GM03348 (cell line): ENCODE measurements at places on chromosomes 2 and 18.

- no peak for DNase-seq
These were observed 138.2 kb upstream of the OSR1 start for GRCh38 chr2:19496646-19497045.

DNA sequence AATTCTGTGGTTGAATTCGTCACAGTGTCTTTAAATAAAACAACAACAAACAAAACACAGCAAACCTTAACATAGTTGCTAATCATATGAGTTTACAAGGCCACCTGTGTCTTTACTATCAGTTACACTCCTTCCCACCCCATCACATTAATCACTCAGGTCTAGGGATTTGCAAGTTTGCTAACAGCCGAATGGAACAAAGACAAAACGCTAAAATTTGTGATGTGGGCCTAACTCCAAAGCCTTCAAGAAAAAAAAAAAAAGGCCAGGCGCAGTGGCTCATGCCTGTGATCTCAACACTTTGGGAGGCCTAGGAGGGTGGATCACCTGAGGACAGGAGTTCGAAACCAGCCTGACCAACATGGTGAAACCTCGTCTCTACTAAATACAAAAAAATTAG lies 566 bp upstream of the POLI start:
- no peak for DNase-seq

DNA sequence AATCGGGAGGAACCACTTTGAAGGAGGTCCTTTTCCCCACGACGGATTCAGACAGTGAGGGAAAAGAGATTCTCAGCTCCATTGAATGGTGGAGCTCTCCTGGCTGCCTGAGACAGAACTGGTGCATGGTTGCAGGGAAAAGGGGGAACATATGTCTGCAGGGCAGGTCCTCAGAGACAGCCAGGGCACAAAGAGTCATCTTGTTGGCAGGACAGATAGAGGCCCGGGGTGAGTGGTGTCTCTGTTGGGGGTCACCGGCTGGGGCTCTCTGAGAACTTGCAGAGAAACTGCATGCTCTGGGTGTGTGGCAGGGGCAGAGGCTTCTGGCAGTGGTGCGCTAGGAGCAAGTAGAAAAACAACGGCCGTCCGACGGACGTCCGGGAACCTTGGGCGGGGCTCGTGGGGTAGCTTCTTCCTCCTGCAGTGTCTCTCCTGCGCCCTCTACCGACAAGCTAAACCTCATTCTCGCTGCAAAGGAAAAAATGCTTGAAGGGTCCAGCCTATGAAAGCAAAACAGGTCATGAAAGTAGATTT lies 94.3 kb downstream of the CDCA7 start:
- peak; percentile 86 for DNase-seq

DNA sequence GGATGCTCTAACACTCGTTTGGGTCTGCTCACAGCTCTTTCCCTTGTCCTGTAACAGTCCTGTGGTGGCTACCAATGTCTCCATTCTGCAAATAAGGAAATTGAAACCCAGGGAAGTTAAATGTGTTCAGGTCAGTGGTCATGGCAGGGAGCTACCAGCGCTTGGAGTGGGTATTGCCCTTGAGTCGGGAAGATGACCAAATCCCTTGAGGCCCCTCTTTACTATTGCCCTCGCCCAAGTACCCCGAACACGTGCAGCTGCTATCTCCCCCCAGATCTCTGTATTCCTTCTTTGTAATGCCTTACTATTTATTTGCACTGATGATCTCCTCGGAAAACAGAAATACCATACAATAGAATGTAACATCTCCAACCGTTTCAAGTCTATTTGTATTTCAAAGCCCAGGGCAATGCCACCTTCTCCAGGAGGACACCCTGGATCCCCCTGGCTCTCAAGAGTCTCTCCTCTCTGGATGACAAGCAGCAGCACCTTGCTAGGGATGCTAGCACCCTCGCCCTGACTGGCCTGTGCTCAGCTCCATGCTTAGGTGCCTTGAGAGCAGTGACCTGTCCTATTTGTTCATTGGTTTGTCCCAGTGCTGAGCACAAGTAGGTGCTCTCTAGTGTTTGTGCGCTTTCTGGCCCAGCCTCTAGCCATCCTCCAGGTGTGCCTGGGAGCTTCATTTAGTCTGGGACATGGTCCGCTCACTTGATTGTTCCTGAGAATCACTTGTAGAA lies 15.1 kb downstream of the DYSF start:
- no peak for DNase-seq

GRCh38 chr18:47168509-47168908 lies 7.7 kb downstream of the IER3IP1 start:
- DNase-seq = no peak

GRCh38 chr2:119371111-119371510 lies 4.3 kb downstream of the DBI start:
- no peak for DNase-seq

GRCh38 chr2:154978710-154979109 lies 280.2 kb downstream of the KCNJ3 start:
- no peak for DNase-seq

GRCh38 chr2:196990788-196991461 lies 64.4 kb upstream of the PGAP1 start:
- no peak for DNase-seq

GRCh38 chr2:31083234-31083993 lies 54.8 kb downstream of the GALNT14 start:
- no peak for DNase-seq

DNA sequence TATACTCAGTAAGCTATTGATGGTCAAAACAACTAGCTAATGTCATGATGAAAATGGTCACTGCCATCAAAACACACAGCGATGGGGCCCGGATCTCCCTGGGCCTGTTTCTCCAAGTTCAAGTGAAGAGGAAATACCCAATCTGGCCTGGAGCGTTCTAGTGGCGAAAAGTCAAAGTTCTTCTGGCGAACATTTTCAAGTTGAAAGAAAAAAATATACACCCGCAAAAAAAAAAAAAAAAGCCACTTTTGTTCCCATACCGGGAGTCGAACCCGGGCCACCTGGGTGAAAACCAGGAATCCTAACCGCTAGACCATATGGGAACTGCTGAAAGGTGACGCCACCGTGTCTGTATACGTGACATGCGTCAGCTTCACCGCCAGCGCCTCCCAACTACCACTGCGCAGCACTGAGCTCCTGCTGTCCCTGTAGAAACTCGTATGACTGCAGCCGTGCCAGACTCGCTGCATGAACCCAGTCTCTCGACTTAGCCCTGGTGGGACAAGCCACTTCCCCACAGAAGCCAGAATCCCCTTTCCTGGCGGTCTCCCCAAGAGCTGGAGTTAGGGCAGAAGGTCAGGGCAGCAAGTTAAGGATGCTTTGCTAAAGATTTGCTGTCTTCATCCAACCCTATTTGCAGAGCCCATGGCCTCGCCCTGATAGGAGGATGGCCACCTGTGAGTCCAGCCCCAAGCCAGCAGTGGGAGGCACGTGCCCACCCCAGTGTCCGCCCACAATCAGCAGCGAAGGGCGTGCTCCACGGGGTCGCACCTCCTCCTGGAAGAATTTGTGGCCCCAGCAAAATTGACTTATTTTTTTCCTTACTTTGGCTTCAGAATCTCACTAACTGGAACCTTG lies 5.6 kb upstream of the IMP4 start:
- peak; percentile 81 for DNase-seq

DNA sequence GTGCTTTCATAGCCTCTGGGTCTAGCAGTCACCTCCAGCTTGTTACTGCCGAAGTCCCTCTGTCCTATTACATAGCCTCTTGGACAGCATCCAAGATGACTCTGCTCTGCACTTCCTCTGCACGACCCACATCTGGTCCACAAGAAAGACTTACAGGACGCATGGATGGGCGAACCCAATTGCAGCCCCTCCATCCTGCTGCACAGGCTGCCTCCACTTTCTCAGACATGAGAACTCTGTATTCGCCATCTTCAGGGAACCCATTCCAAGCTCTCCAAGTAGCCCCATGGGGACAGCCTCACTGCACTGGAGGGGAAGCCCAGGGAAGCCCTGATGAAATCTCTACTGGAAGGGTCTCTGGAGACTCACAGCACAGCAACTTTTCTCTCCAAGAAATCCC lies 172.1 kb downstream of the GFPT1 start:
- no peak for DNase-seq

DNA sequence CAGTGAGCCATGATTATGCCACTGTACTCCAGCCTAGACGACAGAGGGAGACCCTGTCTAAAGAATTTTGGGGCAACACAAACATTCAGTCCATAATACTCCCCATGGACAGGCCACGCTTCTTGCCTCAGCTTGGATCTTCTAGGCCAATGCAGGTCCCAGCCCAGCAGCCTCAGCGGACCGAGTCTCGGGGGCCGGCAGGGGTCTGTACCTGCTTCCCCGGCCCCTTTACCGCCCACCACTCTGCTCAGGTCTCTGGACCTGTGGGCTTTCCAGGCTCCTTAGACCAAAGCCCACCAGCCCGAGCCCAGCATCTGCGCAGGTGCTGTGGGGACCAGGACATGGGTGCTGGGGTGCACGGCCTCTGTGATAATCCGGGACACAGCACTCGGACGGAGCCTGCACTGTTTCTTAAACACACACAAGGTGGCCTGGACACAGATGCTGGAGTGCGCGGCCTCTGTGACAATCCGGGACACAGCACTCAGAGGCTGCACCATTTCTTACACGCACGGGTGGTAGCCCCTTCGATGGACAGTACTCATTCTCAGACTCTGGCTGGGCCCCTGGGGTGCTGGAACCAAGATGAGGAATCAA lies 62.1 kb upstream of the GPC1 start:
- DNase-seq = no peak

DNA sequence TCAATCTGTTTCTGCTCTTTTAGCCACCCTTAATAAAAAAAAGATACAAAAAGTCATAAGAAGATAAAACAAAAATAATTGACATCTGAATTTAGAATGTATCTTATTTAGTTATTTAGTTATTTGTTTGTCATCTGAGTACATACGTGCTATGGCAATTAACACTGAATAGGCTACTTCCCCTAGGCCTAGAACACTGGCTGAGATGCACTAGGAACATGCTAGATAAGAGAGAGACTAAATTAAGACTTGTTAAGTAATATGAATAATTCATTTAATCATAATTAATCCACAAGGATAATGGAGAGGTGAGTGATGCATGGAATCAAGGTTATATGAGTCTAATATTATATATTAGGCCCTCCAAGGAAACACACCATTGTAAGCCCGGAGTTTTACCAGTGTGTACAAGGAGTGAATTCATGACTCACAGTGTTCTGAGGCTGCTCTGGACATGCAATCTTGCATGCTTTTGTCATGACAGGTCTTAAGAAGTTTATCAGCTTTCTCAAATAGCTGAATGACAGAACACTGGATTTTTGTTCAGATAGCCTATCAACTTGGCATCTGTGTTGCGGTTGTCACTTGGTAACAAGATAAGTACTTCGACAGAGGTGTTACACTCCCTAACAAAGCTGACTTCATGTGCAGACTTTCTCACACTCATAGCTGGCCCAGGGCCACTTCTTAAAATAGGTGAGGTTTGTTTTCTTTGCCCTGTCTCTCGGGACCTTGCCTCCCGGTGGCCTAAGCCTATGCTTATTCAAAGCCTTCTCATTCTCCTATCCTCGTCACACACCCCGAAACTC lies 5.0 kb upstream of the SERPINB2 start:
- peak; percentile 62 for DNase-seq

DNA sequence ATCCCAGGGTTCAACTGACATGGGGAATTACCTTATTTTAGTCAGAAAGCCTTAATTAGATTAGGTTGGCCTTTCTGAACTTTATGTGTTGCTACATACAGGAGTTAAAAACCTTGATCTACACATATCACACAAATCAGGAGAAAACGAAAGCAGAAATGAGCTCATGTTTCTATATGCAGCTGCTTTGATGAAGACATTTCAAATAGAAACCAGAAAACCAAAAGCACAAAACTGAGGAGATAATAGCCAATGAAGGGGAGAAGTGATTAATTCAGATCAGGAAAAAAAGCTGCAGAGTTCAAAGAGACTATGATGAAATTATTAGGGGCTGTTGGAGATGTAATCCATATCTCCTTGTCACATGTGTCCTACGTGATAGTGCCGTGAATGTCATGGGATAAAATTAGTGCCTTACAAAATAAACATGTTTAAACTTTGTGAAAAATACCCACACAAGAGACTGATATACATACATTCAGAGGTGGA lies 255.0 kb downstream of the CAMKMT start:
- no peak for DNase-seq

DNA sequence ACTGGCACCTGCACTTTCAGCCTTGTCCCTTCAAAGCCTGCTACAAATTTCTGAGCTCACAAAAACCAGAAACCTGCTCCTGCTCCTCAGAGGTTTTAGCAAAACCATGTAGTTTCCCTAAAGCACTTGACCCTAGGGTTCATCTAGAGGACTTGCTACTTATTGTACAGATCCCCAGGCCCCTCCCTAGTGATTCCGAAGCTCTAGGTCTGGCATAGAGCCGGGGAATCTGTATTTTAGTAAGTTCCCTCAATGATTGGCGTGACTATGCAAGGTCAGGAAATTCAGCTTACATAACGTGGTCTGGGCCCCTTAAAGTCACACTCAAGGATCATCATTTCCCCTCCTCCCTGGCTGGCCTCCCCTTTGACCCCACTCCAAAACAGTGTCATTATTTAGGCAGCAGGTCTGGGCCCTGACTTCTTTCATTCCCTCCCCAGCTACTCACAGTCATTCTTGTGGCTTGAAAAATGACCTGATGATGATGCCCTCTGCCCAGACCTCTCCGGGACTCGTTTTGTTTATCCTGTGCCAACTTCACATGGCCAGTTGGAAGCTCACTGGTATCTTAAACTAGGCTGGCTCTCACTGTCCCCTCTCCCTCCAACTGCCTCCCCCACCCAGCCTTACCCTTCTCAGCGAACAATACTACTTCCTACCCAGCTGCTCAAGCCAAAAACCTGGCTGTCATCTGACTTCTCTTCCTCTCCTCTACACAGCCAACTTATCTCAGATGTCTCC lies 36.0 kb downstream of the WDFY1 start:
- no peak for DNase-seq

DNA sequence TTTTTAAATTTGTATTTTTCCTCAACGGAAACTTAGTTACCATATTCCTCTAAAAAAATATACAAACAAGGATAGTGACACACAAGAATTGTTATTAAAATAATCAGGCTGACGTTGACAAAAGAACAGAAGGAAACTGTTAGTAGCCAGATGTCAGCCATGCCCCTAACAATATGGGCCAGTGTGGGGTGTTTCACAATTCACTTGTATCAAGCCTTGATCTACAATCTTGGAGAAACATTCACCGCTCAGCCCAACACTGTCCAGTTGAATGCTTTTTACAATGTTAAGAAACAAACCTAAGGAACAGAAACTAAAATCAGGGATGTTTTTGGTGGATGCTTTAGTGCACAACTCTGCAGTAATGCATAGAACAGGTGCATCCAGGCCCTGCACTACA lies 44.6 kb downstream of the TMEFF2 start:
- DNase-seq = no peak

- DNase-seq = peak; percentile 11
These were observed 94.2 kb downstream of the EPHA4 start for GRCh38 chr2:221477714-221478484.

GRCh38 chr2:130288467-130289403 lies 54.0 kb upstream of the IMP4 start:
- DNase-seq = no peak

GRCh38 chr2:127179766-127180165 lies 40.3 kb downstream of the CYP27C1 start:
- peak; percentile 60 for DNase-seq

DNA sequence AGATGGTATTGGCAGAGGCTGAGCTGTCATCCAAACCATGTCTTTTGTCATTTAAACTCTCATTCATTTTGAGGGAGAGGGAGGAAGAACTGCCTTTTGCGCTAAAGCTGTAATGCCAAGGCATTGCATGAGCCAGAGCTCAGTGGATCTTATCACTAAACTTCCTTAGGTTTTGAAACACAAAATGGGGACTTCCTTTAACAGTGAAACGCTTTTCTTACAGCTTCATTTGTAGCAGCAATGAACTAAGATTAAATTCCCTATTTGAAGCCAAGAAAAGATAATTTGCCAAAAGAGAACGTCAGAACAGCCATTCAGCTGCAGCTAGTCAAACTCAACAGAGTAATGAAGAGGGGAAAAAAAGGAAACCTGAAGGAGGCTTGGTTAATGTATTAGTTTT lies 143.5 kb upstream of the MMADHC start:
- DNase-seq = no peak
